ENCODE measurements at places on chromosomes 5 and 9.
A peak's percentile ranks its signal among the peaks of the same experiment; 100 is the strongest.

DNA sequence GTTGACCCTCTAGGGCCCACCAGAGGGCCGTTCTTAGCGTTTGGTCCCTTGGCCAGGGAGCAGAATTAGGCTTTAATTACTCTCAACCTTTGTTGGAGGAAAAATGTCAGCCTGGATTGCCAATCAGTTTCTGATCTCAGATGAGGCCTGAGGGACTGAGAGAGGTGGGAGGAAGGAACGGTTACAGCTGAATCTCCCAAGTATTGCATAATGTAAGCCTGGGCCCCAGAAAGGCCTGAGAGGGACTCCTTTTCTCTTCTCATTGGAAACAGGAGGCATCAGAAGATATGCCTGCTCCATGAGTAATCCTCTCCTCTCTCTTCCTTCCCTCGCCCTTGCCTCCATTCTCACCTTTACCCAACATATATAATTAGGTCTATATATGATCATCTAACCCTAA is 105.7 kb downstream of the INSYN2B start:
- DNase-seq, result no peak

- no peak for DNase-seq
Observed at GRCh38 chr5:132057498-132058255, 2.8 kb upstream of the IL3 start.

DNA sequence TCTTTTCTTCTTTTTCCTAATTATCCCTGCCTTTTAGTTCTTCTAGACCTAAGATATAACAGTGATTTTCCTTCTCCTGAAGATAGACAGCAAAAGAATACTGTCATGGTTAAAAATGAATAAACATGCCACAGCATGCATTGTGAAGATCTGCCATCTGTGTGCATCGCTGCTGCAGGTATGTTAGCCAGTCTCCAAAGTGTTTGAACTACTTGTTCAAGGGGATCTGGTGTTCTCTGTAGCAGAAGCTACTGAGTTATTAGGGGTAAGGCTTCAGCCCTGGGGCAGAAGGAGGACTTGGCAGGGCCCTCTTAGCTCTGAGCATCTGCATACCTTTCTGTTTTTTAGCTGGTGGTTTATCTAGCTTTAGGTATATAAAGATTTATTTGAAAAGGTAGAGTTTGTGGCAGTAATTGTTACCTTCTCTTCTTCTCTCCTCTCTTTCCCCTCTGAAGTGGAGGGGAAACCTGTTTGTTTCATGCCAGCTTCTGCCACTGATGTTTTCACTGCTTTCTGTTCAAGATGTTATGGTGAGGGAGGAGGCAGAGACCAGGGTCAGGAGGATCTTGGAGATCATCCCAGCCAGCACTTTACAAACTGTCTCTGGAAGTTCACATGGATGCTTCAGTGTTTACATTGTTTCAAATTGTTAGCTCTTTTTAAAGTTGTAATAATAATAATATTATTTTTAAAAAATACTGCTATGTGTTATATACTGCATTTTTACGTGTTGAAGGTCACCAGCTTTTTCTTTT is 25.2 kb downstream of the GALNT10 start:
- DNase-seq, result no peak

DNA sequence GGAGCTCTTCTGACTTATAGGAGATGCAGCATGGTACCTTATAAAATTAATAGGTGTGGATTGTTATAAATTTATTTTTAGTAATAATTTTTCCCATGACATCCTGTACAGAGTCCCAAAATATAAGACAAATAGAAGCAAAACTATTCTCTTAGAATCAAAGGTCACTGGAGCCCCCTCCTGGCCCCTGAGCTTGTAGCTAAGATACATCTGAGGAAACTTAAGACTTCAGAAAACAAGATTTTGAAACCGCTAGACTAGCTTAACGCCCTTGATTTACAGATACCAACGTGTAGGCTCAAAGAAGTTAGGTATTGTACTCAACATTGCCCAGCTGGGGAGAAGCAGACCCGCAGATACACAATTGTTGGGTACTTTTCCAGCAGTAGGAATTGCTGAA is 45.7 kb upstream of the KCNN2 start:
- no peak for DNase-seq

DNA sequence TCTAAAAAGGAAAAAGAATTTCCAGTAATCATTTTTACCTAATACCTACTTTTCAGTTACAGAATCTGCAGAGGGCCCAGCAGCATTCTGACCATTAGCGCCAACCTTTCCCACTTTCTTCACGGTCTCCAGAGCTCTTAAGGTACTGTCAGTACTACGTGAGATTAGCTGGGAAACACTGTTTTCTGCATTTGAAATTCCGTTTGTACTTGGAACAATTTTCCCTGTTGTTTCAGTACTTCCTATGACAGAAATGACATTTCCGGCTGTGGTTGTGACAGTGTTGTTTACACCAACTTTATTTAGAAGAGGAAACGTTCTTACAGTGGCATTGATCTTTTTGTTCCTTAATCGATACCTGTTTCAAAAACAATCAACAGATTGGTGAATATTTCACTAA is 36.9 kb upstream of the PDCL start:
- no peak for DNase-seq

- no peak for DNase-seq
Observed at GRCh38 chr5:77620405-77620804, 18.1 kb downstream of the OTP start.

DNA sequence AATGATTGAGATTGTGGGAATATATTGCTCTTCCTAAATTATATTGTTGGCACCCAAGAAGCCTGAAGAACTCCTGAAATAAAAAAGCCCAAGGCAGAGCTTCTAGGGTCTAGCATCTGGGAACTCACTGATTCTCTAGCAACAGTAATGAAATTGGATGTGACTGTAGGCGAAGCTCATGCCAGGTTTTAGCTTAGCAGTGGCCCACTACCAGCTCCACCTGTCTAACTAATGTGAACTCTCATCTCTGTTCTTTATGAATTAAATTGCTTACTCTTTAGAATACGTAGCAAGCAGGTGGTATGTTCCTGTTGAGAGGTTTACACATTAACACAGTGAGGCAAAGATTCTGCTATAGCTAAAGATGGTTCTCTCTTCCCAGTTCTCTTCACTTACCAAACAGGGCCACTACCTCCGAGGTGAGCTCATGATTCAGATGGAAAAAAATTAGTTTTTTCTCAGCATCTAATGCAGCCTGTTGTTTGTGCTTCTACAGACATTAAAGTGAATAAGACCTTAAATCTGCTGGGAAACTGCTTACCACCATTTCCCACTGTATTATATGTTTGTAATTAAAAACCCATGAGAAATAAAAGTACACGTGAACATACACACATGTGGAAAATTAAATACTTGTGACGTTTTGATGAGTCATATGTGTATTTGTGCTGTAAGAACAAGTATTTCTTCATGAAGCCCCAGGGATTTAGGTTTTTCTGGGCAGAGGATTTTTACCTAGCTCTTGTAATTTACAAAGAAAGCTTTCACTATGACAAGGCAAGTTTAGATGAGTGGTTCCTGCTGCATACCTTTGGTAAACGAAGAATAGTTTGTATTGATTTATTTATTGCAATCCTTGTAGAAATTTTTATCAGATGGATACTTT is 360.1 kb downstream of the KDM4C start:
- no peak for DNase-seq

- DNase-seq, result no peak
Observed at GRCh38 chr5:54700986-54701578, 183.5 kb downstream of the SNX18 start.

DNA sequence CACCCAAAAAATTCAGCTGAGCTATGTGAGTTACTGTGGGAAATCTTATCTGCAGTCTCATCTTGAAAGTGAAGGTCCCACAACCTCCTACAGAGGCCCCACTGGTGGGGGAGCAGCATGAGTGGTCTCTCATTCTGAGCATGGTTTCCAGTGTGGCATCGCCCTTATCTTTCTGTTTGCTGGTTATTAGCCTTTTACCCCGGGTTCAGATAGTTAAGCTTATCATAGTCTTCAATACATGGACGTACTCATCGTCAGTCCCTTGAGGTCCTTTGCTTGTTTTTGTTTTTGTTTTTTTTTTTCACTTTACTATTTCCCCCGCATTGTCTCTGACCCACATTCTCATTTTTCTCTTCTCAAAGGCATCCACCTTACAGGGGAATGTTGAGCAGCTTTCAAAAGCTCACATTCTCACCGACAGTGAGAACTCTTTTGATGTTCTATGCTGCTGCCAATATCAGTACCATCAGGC is 7.7 kb upstream of the HAVCR2 start:
- no peak for DNase-seq

DNA sequence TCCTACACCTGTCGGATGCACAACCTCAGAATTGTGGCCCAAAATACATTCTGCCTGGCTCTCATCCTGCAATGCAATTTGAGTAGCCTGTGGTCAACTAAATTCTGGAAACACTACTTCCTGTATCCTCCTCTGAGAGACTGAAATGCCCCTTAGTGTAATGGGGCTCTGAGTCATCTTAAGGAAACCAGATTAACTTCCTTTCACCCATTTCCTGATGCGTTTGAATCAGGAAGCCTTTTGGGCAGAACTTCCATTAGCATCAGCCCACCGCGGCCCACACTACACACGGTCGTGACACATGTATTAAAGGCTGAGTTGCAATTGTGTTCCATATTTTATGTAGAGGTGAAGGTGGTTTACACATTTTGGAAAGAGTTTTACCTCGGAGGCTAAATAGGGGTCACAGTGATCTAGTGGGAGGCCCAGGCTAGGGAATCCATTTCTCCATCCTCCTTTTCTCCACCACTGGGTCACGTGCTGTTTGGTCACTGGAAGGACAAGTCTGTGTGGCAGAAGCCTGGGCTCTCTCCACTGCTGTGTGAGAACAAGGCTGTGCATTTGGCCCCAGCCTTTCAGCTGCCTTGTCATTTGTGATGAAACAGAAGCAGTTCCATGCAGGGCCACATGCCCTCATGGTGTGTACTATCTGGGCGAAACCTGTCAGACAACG is 55.9 kb downstream of the DAP start:
- peak; percentile 88 for DNase-seq

- no peak for DNase-seq
Observed at GRCh38 chr5:122780296-122780695, 5.4 kb downstream of the SNX2 start.

GRCh38 chr5:50963971-50964745 is 297.7 kb downstream of the PARP8 start:
- DNase-seq, result no peak

- no peak for DNase-seq
Observed at GRCh38 chr5:169732841-169733240, 95.8 kb downstream of the DOCK2 start.

GRCh38 chr5:60262576-60263295 is 369.2 kb upstream of the PDE4D start:
- DNase-seq, result no peak

DNA sequence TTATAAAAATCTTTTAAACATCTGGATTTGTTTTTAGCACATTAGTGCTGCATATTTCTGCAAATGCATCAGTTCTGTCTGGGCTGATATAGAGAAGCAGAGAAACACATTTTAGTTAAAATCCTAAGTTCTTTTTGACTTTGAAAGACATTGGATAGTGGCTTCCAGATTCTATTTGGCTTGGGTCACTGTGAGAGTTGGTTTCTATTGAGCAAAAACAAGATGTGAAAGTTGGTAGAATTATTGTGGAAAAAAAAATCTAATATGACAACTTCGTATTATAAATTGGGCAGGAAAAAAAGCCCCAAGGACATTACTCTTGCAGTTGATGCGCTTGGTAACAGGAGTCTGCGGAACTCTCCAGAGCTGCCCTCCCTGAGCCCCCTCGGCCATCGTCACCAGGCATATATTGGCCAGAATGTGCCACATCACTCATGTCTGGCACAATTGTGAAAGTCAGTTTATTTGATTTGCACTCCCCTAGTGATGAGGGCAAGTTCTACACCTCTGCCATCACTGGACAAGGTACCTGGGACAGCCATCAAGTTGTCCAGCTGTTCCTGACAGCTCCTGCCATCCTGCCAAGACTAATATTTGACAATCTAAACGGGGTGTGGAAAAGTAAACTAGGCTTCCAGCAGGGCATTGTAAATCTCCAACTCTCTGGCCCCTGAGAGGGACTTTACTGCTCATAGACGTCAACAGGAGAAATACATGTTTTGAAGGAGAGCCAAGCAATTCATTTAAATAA is 334.5 kb downstream of the TENT4A start:
- DNase-seq, result no peak

DNA sequence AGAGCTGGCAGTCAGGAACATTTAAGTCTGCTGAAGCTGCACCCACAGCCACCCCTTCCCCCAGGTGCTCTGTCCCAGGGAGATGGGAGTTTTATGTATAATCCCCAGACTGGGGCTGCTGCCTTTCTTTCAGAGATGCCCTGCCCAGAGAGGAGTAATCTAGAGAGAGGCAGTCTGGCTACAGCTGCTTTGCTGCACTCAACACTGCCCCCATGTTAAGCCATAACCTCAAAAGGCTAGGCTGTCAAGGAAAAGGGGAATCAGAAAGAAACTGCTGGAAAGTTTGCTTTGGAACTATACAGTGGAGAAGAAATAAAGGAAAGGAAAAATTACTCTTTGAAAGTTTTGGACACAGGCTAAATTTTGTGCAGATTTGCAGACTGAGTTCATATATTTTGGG is 127.2 kb downstream of the MACIR start:
- no peak for DNase-seq

- no peak for DNase-seq
Observed at GRCh38 chr9:134218230-134218629, 53.9 kb upstream of the RNU6ATAC start.

- DNase-seq, result no peak
Observed at GRCh38 chr5:84568171-84568570, 183.5 kb upstream of the EDIL3 start.

- no peak for DNase-seq
Observed at GRCh38 chr5:139188558-139189270, 9.5 kb downstream of the SIL1 start.

DNA sequence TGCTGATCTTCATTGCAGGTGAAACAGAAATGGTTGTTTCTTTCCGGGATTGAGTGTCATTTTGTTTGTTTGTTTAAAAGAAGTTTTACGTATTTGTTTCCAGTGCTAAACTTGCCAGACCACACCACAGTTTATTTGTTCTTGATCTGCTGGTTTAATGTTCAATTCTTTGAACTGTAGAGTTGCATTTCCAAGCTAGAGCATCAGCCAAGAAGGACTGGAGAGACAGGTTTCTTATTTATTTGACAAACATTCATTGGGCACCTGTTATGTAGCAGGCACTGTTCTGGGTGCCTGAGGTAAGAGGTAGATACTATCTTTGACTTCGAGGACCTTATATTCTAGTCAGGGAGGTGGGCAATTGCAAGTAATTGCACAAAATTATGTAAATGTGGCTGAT is 45.0 kb downstream of the MCCC2 start:
- no peak for DNase-seq
